ENCODE measurements at places on chromosomes 11 and 22. TPM values are rescaled to one million over a fixed set of nuclear protein-coding genes. Genes with fewer than 3 reads are reported as not detected.
A peak's percentile ranks its signal among the peaks of the same experiment; 100 is the strongest.

GRCh38 chr22:31968022-31968421 is 23.7 kb downstream of the YWHAH start:
- DNase-seq: no peak

PTPRJ gene
- 7.1 TPM for total RNA-seq

- DNase-seq: no peak
Observed at GRCh38 chr22:30314915-30315314, 11.8 kb downstream of the TBC1D10A start.

- DNase-seq: no peak
Observed at GRCh38 chr11:69079661-69080256, 31.0 kb downstream of the TPCN2 start.

NNMT gene
- 26.4 TPM for total RNA-seq

- no peak for DNase-seq
Observed at GRCh38 chr11:27754035-27755017, 54.1 kb upstream of the BDNF start.

GRCh38 chr11:33787076-33787475 is 12.8 kb upstream of the FBXO3 start:
- no peak for DNase-seq

EXPH5 gene
- 2.4 TPM for total RNA-seq

- DNase-seq: peak; percentile 74
Observed at GRCh38 chr11:70467201-70468085, 69.1 kb downstream of the CTTN start.

DNA sequence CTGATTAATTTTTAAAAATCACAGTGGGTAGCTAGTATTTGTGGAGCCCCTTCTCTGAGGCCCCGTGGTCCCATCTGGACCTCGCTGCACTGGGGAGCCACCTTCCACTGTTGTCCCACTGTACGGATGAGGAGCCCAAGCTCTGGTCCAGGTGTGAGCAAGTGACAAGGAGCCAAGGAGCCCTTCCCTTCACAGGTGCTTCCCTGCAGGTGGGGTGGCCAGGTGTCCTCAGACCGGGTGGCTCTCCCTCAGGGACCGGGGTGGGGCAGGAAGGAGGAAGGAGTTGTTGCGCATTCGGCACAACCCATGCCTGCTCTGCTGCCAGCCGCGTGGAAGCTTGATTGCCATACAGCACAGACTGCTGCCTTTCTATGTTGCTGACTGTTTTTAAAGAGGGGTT is 10.4 kb upstream of the SEPTIN5 start:
- DNase-seq: no peak

GRCh38 chr22:39013942-39014722 is at the start of gene APOBEC3C:
Gene APOBEC3C, plus strand, starts transcription at chr22:39014257. Its CDS starts 106 bp downstream, at chr22:39014363.
- peak; percentile 77 for DNase-seq

DNA sequence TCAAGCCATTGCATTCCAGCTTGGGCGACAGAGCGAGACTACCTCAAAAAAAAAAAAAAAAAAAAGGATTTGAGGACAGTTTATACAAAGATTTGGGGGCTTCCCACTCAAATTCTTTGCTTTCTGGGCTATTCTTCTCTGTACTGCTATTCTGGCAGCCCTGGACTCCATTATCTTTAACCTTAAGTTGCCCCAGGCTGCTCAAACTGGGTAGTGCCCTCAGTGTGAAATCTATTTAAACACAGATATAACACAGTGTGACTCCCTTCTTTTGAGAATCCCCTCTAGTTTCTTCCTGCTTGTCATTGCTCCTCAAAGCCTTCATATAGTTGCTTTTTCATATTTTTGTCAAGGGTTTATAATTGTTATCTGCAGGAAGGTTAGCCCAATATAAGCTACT is 49.5 kb upstream of the WEE1 start:
- DNase-seq: no peak

Data from left ventricle myocardium superior (tissue), 1 donor.